ENCODE measurements at places on chromosomes 2 and 18.

GRCh38 chr2:42569883-42570282, 1.5 kb downstream of the MTA3 start:
- DNase-seq, result no peak

DNA sequence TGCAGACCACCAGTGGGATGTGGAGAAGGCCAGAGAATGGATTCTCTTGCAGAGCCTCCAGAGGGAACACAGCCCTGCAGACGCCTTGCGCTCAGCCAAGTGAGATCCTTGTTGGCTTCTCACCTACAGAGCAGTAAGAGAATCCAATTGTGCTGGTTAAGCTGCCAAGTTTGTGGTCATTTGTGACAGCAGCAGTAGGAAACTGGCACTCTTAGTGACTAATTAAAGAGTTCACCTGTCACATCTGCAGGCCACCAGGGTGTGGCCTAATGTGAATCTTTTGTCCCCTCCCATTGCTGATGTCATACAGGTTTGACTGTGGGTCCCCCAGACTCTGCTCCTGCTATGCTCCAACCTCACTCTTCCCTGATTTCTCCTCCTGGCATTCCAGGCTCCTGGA, 235.9 kb downstream of the TFCP2L1 start:
- DNase-seq, result no peak

DNA sequence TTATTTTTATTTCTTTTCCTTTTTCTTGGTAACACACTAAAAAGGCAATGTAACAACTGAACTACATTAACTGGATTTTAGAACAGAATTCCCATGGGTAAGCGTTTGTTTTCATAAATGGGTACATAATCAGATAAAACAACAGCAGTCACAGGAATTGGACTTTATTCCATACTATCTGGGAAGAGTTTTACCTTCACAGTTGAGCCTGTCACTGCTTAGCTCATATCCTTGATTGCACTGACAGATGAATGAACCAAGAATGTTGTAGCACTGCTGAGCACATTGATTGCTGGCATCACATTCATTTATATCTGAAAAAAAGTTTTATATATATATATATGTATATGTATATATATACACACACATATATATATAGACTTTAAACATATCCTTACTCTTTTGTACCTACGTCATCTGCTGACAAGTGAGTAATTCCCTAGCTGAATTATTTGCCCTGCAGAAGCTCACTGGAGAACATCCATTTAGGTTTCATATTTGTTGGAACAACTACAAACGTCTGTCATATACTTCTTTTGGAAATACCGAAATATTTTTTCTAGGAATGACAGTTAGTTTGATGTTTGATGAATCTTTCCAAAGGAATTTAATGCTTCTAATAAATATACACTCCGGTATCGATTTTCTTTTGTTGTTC, 47.0 kb downstream of the EFEMP1 start:
- no peak for DNase-seq

DNA sequence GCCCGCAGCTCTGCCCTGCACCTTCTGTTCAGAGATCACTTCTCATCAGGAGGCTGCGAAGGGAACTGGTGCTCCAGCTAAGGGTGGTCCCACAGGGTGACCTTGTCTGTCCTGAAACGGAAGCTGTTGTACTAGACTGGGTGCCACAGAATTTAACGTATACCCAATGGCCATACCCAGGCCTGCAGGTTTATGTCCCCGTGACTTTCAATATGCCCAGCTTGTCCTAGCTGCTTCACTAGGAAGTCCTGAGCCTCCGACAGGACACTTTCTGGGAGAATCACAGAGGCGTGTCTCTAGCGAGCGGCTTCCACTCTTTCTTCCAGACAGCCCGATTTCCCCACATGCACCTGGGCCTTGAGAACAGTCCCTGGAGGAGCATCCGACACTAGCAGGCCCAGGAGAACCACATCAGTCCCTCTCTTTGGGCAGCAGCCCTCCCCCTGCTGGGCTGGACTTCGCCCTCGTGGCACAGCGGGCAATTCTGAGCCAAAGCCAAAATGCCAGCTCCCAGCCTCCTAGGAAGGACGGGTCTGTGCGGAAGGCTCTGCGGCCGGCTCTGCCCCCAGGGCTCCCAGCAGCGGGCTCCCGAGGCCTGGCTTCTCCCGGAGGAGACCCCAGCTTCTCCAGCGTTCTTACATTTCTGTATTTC, 91.9 kb upstream of the OTOS start:
- DNase-seq, result no peak

- DNase-seq, result no peak
These were observed 124.5 kb downstream of the CMPK2 start for GRCh38 chr2:6741229-6741628.

DNA sequence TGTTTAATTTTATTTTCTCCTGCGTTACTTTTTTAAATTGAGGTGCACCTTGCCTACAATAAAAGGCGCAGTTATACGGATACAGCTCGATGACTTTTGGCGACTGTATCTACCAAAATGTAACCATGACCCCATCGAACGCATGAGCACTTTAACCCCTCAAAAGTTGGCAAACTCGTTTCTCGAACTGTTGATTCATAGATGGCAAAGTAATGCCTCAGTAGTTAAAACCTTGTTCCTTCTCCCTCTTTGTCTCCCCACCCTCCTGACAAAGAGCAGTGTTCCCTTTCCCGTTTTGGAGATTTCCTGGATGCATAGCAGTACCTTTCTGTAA, 577 bp downstream of the MOGAT1 start:
- no peak for DNase-seq

- DNase-seq, result no peak
These were observed 46.1 kb upstream of the GPC1 start for GRCh38 chr2:240389302-240389805.
